PC-9 (cell line): ENCODE measurements at places on chromosomes 11 and 22. TPM values are rescaled to one million over a fixed set of nuclear protein-coding genes. Genes with fewer than 3 reads are reported as not detected.

GRCh38 chr22:47401592-47401898 lies 639.1 kb downstream of the TBC1D22A start:
- peaks cover 92% of the 10 kb centered on the region for H3K27me3 ChIP-seq
- H3K27ac ChIP-seq = no peak overlapping the region
- no peak overlapping the region for H3K4me3 ChIP-seq
- no peaks in the 10 kb centered on the region for H3K4me1 ChIP-seq
- no peaks in the 10 kb centered on the region for H3K36me3 ChIP-seq

- no peaks in the 10 kb centered on the region for H3K36me3 ChIP-seq
- no peak overlapping the region for H3K4me3 ChIP-seq
- DNase-seq = no peak
- no peaks in the 10 kb centered on the region for H3K4me1 ChIP-seq
- H3K27me3 ChIP-seq = peaks cover 99% of the 10 kb centered on the region
These were observed 4.9 kb downstream of the MS4A15 start for GRCh38 chr11:60761436-60762190.

DNA sequence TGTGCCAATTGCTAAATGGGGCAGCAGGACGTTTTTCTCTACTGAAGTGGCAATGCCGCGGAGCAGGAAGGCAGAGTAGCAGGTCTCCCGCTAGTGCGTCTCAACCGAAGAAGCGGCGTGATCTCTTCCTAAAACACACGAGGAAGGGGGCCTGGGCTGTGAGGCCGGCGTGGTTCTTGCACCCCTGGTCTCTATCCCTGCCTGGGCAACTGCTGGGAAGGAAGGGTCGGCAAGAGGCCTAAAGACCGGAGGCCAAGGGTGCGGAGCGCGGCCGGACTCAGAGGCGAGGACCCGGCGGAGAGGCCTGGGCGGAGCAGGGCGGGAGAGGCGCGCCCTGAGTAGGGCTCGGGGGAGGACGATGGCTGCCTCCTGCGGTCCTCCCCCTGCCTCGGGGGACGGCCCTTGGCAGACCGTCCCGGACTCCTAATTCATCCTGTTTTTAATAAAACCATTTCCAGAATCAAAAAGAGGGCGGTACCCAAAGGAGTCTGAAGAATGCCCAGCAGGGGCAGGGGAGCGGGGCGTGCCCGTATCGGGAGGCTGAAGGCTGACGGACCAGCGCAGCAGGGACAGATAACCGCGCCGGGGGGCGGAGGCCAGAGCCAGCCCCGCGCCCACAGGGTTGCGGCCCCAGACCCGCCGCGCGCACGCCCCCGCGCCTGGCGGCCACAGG lies 572 bp upstream of the APLP2 start:
- H3K4me3 ChIP-seq = peak overlapping the region; percentile 55
- H3K36me3 ChIP-seq = no peaks in the 10 kb centered on the region
- no peaks in the 10 kb centered on the region for H3K27me3 ChIP-seq
- DNase-seq = no peak
- peaks cover 48% of the 10 kb centered on the region for H3K4me1 ChIP-seq

- no peak overlapping the region for H3K27ac ChIP-seq
- H3K4me3 ChIP-seq = no peak overlapping the region
- H3K4me1 ChIP-seq = no peaks in the 10 kb centered on the region
- no peaks in the 10 kb centered on the region for H3K27me3 ChIP-seq
These were observed 1091.9 kb upstream of the RAG2 start for GRCh38 chr11:37689951-37690350.

- H3K36me3 ChIP-seq = no peaks in the 10 kb centered on the region
- DNase-seq = no peak
- H3K4me3 ChIP-seq = no peak overlapping the region
These were observed 77.8 kb downstream of the CDKN1C start for GRCh38 chr11:2807801-2808241.

GRCh38 chr11:94494126-94494680 lies 419 bp downstream of the ANKRD49 start:
- DNase-seq = no peak
- H3K27ac ChIP-seq = peak overlapping the region; percentile 73; the same call in 1 of the 2 replicates
- peaks cover 14% of the 10 kb centered on the region; the same call in 1 of the 2 replicates for H3K36me3 ChIP-seq
- peak overlapping the region; percentile 87 for H3K4me3 ChIP-seq

- no peak for DNase-seq
- no peaks in the 10 kb centered on the region for H3K36me3 ChIP-seq
- peaks cover 24% of the 10 kb centered on the region for H3K27me3 ChIP-seq
- H3K27ac ChIP-seq = no peak overlapping the region
These were observed 137.8 kb downstream of the KIRREL3 start for GRCh38 chr11:126862664-126863243.

GRCh38 chr11:68551223-68551622 lies 90.7 kb downstream of the PPP6R3 start:
- H3K4me1 ChIP-seq = peaks cover 2% of the 10 kb centered on the region
- no peak overlapping the region for H3K4me3 ChIP-seq
- H3K36me3 ChIP-seq = peaks cover 39% of the 10 kb centered on the region

GRCh38 chr11:83681906-83682610 lies 395.9 kb upstream of the CCDC90B start:
- H3K4me3 ChIP-seq = no peak overlapping the region
- no peak overlapping the region for H3K27ac ChIP-seq
- no peaks in the 10 kb centered on the region for H3K4me1 ChIP-seq
- no peak for DNase-seq
- H3K36me3 ChIP-seq = no peaks in the 10 kb centered on the region
- peaks cover 16% of the 10 kb centered on the region; the same call in 1 of the 2 replicates for H3K27me3 ChIP-seq

DNA sequence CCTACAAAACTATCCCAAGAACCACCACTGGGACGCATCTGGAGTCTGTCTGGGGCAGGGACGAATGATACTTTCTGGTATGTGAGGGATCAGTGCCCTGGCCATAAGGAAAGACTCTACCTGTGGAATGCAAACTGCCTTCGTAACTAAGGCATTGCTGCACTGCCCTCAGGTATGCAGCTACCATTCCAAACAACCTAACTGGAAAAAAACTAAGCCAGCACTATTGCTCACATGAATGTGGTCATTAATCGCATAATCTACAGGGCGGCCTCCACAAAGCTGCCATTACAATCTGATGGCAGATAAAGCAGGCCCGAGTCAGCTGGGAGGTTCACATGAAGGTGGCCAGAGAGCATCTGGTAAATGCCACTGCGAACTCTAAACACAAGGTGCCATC lies 3.9 kb downstream of the PACSIN2 start:
- peak overlapping the region; percentile 53 for H3K27ac ChIP-seq
- no peak overlapping the region for H3K4me3 ChIP-seq
- 0 out of 2 replicates have a peak, but pooled peaks cover 4% of the 10 kb centered on the region for H3K36me3 ChIP-seq
- H3K4me1 ChIP-seq = peaks cover 70% of the 10 kb centered on the region
- no peaks in the 10 kb centered on the region for H3K27me3 ChIP-seq

LRP5 gene
- 112 and 129 TPM in 2 replicates for total RNA-seq
